NCI-H2081 treated with DMSO at 0.1 percent for 48 hours (cell line): ENCODE measurements at places on chromosomes 7 and 10.

GRCh38 chr10:86443936-86444335 is 77.3 kb upstream of the GRID1 start:
- DNase-seq, result no peak

GRCh38 chr10:125624800-125625199 is 58.2 kb downstream of the TEX36 start:
- DNase-seq, result no peak

- no peak for DNase-seq
These were observed 78.6 kb upstream of the SLC25A13 start for GRCh38 chr7:96400518-96400917.

DNA sequence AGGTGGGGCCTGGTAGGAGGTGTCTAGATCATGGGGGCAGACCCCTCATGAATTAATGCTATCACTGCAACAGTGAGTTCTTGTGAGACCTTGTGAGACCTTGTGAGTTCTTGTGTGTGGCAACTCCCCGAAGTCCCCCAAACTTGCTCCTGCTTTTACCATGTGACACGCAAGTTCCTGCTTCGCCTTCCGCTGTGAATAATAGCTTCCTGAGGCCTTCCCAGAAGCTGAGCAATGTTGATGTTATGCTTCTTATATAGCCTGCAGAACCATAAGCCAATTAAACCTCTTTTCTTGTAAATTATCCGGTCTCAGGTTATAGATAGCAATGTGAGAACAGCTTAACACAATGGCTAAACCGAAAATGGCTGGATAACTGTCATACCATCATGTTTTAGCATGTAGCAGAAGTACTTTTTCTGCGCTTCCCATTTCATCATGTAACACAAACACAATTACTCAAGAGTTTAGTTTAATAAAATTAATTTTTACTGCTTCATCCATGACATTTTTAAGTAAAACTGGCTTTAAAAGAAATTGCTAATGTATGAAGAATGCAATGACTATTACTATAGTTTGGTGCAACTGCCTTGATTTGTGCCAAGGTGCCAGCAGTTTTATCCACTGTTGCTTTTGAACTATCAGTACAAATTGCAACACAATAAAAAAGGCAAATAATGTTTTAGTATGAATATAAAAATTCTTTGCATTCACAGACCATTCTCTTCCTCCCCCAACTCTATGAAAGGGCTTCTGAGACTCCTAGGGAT is 87.7 kb upstream of the TMEM168 start:
- DNase-seq, result no peak

GRCh38 chr7:141563956-141564623 is 12.9 kb downstream of the AGK start:
- no peak for DNase-seq
